Small intestine (tissue), 16 donors: ENCODE measurements at places on chromosomes 3 and 15. TPM values are rescaled to one million over a fixed set of nuclear protein-coding genes. Genes with fewer than 3 reads are reported as not detected.

The ARPIN gene
- polyA plus RNA-seq = 19.5 TPM

The HIGD2B gene
- polyA plus RNA-seq = 0.04 TPM

The DCLK3 gene
- 0.27 TPM for polyA plus RNA-seq

The PTPRG gene
- polyA plus RNA-seq = 18.3 TPM

The GOLGA8K gene
- 0.07 TPM for polyA plus RNA-seq

The MYO5C gene
- 3.1 TPM for polyA plus RNA-seq

The CAMK2N2 gene
- polyA plus RNA-seq = not detected

The KCNMB3 gene
- polyA plus RNA-seq = 1.5 TPM

The WDR93 gene
- polyA plus RNA-seq = 0.09 TPM

GRCh38 chr3:76651784-76652183 is 388.1 kb upstream of the ROBO2 start:
- no peaks in the 10 kb centered on the region for H3K36me3 ChIP-seq
- no peaks in the 10 kb centered on the region for H3K27me3 ChIP-seq
- no peak for DNase-seq

DNA sequence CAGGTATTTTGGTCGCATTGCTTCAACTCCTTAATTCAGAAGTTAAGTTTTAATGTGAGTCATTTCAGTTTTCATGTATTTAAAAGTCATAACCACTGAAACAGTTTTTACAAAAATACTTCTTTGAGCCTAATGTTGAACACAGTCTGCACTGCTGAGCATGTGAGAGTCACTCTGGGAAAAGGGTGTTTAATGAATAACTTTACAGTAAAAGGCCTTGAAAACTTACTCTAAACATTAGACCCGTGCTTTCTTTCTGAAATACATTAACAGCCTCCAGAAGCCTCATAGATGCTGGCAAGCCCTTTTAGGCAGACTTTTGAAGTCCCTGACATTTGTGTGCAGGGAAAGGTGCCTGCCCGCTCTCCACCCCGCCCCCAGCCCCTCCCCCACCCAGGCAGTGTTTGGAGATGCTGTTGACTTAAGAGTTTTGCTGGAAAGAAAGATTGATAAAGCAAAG is 68.9 kb upstream of the NR2F2 start:
- H3K4me3 ChIP-seq = no peak overlapping the region
- DNase-seq = peak; percentile 72
- no peak overlapping the region for H3K27ac ChIP-seq
- H3K4me1 ChIP-seq = no peaks in the 10 kb centered on the region

GRCh38 chr15:85858586-85859375 is 64.1 kb upstream of the KLHL25 start:
- H3K27me3 ChIP-seq = no peaks in the 10 kb centered on the region
- DNase-seq = peak; percentile 77
- H3K4me3 ChIP-seq = no peak overlapping the region
- H3K36me3 ChIP-seq = no peaks in the 10 kb centered on the region

DNA sequence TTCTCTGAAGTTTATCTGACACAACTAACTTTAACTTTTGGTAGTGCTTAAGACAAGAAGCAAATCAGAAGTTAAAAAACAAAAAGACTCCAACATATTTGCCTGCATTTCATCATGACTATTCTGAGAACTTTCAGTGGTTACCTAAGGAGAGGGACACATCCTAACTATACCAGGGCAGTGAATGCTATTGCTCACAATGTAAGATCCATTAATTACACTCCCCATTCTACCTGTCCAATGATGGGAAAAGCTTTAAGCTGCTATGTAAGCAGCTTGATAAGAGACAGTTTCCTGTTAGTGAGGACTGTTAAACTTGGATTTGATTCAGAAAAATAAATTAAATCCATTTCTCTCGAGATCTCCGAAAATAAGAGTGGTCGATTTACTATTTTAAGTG is 37.5 kb downstream of the SERPINI1 start:
- H3K27ac ChIP-seq = no peak overlapping the region
- H3K4me1 ChIP-seq = no peaks in the 10 kb centered on the region

- H3K27ac ChIP-seq = no peak overlapping the region
- no peak overlapping the region for H3K4me3 ChIP-seq
- H3K36me3 ChIP-seq = peaks cover 10% of the 10 kb centered on the region
- no peaks in the 10 kb centered on the region for H3K27me3 ChIP-seq
- H3K4me1 ChIP-seq = no peaks in the 10 kb centered on the region
Measured at GRCh38 chr3:8954938-8955763, 8.1 kb downstream of the RAD18 start.

DNA sequence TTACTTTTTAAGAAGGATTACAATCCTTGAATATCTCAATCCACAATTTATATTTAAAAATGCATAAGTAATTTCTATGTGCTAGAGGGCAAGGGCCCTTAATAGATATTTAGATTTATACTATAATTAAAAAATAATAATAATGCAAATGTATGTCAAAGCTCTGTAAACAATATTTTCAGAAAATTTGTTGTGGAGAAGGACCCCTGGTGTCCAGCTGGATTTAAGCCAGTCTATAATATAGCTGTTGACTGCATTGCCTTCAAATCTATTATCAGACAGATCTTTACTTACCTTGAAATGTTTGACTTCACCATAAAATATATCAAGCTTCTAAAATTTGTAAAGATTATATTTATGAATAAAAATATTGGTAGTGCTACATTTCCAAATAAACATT is 65.6 kb downstream of the ZBTB20 start:
- no peaks in the 10 kb centered on the region for H3K27me3 ChIP-seq
- no peaks in the 10 kb centered on the region for H3K36me3 ChIP-seq
- no peak for DNase-seq
- no peak overlapping the region for H3K27ac ChIP-seq
- H3K4me3 ChIP-seq = no peak overlapping the region
- peaks cover 6% of the 10 kb centered on the region for H3K4me1 ChIP-seq

DNA sequence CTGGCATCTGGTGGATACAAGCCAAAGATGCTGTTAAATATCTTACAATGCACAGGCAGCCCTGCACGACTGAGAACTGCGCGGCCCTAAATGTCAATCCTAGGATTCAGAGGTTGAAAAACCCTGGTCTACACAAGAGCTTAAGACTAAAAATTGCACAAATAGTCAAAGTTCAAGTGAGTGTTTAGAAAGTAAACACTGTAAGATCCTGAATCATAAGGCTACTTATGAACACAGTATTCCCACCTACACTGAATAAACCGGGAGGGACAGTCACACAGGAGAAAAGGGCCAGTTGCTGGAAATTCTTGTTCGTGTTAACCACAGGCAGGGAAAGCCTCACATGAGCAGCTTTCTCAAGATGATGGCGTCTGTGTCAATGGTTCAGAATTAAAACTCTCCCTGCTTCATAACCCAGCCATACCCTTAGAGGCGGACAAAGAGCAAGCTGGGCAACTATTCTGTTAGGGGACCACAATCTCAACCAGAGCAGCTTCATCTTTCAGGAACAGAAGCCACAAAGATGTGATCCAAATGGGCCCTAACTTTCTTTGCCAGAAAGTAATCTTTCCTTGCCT is 37.7 kb downstream of the LRIG1 start:
- H3K4me1 ChIP-seq = peaks cover 22% of the 10 kb centered on the region
- no peak overlapping the region for H3K27ac ChIP-seq
- no peak for DNase-seq
- no peaks in the 10 kb centered on the region for H3K27me3 ChIP-seq
- no peak overlapping the region for H3K4me3 ChIP-seq
- no peaks in the 10 kb centered on the region for H3K36me3 ChIP-seq

DNA sequence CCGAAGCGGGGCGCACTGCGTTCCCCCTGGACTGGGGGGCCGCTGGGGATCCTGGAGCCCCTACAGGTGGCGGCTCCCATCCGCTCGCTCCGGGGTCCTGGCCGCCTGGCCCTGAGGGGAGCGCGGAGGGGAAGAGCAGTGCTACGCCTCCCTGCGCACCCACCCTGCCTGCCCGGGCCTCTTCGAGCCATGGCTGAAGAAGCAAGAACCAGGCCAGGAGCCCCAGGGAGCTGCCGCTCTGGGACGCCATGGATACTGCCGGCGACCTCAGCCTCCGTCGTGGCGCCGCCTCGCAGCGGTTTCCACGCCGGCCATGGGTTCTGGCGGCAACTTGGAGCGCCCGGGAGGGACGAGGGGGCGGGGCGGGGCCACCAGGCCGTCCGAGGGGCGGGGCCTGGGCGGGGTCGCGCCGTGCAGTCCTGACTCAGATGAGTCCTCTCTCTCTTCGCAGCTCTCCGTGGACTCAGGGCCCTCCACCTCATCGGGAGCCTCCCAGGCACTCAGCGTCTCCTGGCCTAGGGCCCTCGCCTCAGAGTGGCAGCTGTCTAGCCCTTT is 50.9 kb downstream of the MYL3 start:
- no peaks in the 10 kb centered on the region for H3K27me3 ChIP-seq
- peak overlapping the region; percentile 71 for H3K27ac ChIP-seq
- no peaks in the 10 kb centered on the region for H3K36me3 ChIP-seq
- H3K4me1 ChIP-seq = no peaks in the 10 kb centered on the region
- peak overlapping the region; percentile 24 for H3K4me3 ChIP-seq

GRCh38 chr15:56894601-56895000 is 23.8 kb upstream of the TCF12 start:
- H3K27me3 ChIP-seq = no peaks in the 10 kb centered on the region
- H3K36me3 ChIP-seq = no peaks in the 10 kb centered on the region
- DNase-seq = no peak
- H3K4me1 ChIP-seq = no peaks in the 10 kb centered on the region
- H3K27ac ChIP-seq = no peak overlapping the region
- H3K4me3 ChIP-seq = no peak overlapping the region

DNA sequence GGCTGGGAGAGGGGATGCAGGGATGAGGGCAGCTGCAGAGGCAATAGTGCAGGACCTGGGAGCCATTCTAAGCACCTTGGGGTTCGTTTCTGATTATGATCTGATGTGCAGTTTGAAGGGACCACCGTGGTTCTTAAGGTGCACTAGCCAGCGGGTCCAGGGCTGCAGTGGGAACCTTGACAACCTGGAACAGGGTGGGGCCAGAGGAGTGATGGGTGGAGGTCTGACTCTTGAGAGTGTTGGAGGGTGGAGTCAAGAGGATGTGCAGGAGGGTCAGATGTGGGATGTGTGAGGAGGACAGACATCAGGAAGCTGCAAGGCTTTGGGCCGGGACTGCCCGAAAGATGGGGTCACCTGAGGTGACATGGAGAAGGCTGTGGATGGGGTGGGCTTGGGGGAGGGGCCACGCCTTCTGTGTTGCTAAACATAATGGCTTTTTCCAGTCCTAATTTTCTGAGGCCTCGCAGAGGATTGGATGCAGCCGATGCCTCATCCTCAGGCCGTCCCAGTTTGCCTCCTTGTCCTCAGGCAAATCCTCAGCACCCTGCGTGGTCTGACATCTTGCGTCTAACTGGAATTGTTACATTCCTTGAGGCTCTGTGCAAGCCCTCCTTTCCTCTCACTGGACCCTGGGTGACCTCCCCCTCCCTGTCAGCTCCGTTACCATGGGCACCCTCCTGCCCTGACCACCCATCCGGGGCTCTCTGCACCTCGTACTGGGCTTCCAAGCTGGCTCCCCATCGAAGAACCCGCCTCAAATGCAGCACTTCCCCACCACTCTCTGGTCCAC is 61.4 kb upstream of the TRPM1 start:
- H3K4me3 ChIP-seq = no peak overlapping the region
- H3K27ac ChIP-seq = no peak overlapping the region
- DNase-seq = no peak
- no peaks in the 10 kb centered on the region for H3K4me1 ChIP-seq
- H3K36me3 ChIP-seq = no peaks in the 10 kb centered on the region
- H3K27me3 ChIP-seq = no peaks in the 10 kb centered on the region

DNA sequence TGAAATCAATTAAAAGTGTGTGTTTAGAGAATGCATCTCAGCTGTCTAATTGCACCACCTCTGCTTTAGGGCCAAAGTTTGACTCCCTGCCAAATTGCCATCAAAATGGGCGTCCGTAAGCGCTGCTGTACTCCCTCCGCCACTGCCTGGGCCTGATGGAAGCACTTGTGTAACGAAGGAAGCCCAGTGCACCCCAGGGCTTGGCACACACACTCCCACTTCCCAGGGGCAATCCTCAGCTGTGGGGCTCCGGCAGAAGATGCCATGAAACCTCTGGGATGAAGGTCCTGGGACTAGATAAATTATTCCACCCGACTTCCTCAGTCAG is 137.8 kb downstream of the RORA start:
- no peaks in the 10 kb centered on the region for H3K4me1 ChIP-seq
- no peak for DNase-seq
- no peak overlapping the region for H3K4me3 ChIP-seq
- no peak overlapping the region for H3K27ac ChIP-seq

GRCh38 chr3:124577494-124578167 is 152.6 kb upstream of the UMPS start:
- H3K4me3 ChIP-seq = no peak overlapping the region
- no peak for DNase-seq
- no peaks in the 10 kb centered on the region for H3K36me3 ChIP-seq
- H3K27ac ChIP-seq = no peak overlapping the region

DNA sequence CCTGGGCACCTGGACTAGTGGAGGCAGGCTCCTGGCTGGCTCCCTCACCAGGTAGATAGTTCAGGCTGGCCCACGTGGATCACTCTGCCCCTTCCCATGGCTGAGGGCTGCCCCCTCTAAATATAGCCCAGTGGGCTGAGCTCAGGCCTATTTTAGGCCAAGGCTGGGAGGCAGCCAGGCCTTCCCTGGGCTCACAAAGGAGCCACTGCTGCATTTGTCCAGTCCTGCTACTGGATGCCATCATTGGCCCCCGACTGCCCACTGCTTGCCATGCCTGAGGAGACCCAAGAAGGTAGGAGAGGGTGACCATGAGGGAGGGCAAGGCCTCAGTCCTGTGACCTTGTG is at the start of gene LSMEM2:
LSMEM2 (plus strand) TSS at position 208 of the 345 bp plus-strand sequence; CDS start at position 235, 27 bp downstream.
- H3K36me3 ChIP-seq = peaks cover 3% of the 10 kb centered on the region
- no peak within 1 kb of the TSS for H3K27ac ChIP-seq
- H3K4me3 ChIP-seq = no peak within 1 kb of the TSS

- no peak overlapping the region for H3K27ac ChIP-seq
- H3K27me3 ChIP-seq = no peaks in the 10 kb centered on the region
- no peaks in the 10 kb centered on the region for H3K4me1 ChIP-seq
- no peaks in the 10 kb centered on the region for H3K36me3 ChIP-seq
- no peak overlapping the region for H3K4me3 ChIP-seq
Measured at GRCh38 chr15:58758141-58758540, 8.6 kb upstream of the ADAM10 start.

GRCh38 chr3:195879416-195880036 is 28.8 kb downstream of the TNK2 start:
- DNase-seq = no peak
- H3K4me3 ChIP-seq = no peak overlapping the region
- no peaks in the 10 kb centered on the region for H3K36me3 ChIP-seq
- H3K27ac ChIP-seq = no peak overlapping the region

DNA sequence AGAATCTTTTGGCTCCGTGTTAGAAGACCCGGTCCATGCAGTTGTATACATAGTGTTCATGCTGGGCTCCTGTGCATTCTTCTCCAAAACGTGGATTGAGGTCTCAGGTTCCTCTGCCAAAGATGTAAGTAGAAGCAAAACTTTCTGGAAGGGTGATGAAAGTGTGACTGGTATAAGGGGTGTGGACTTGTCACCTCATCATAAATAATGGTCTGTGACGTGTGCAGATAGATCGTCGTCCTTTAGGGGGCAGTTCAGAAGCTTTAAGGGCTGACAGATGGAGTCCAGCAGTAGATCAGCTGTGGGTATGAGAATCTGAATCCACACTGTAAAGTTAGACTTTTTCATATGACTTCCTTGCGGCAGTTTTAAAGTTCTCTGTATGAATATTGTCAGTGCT is 15.3 kb downstream of the SEC61A1 start:
- DNase-seq = no peak
- no peaks in the 10 kb centered on the region for H3K27me3 ChIP-seq
- no peak overlapping the region for H3K4me3 ChIP-seq
- peaks cover 39% of the 10 kb centered on the region for H3K36me3 ChIP-seq
- H3K27ac ChIP-seq = no peak overlapping the region

- H3K27ac ChIP-seq = no peak overlapping the region
- H3K27me3 ChIP-seq = no peaks in the 10 kb centered on the region
- no peaks in the 10 kb centered on the region for H3K4me1 ChIP-seq
- H3K36me3 ChIP-seq = no peaks in the 10 kb centered on the region
- peak; percentile 39 for DNase-seq
Measured at GRCh38 chr3:158918008-158918407, 116.2 kb downstream of the MFSD1 start.
